Fibroblast of the aortic adventitia (primary cell): ENCODE measurements at places on chromosomes 7 and 10. TPM values are rescaled to one million over a fixed set of nuclear protein-coding genes. Genes with fewer than 3 reads are reported as not detected.

The ZNF727 gene
- 0.57 TPM in 1 of 2 replicates, not detected in the other for total RNA-seq

The CCDC7 gene
- total RNA-seq: 15.4 and 15.8 TPM in 2 replicates

GRCh38 chr7:159083001-159083697, 61.5 kb downstream of the VIPR2 start:
- no peak for DNase-seq

The LRWD1 gene
- 18.6 and 35.7 TPM in 2 replicates for total RNA-seq

GRCh38 chr10:32937911-32938424, 20.1 kb downstream of the ITGB1 start:
- DNase-seq: no peak

The CLCN1 gene
- 0.16 TPM in 1 of 2 replicates, not detected in the other for total RNA-seq

The FOXI2 gene
- total RNA-seq: not detected in 2 replicates

The TWIST1 gene
- total RNA-seq: 28.7 and 33.2 TPM in 2 replicates

GRCh38 chr7:28276298-28276697, 95.7 kb upstream of the JAZF1 start:
- peak; percentile 17 for DNase-seq

GRCh38 chr10:73655257-73655989, 406 bp downstream of the SYNPO2L start:
- DNase-seq: no peak

DNA sequence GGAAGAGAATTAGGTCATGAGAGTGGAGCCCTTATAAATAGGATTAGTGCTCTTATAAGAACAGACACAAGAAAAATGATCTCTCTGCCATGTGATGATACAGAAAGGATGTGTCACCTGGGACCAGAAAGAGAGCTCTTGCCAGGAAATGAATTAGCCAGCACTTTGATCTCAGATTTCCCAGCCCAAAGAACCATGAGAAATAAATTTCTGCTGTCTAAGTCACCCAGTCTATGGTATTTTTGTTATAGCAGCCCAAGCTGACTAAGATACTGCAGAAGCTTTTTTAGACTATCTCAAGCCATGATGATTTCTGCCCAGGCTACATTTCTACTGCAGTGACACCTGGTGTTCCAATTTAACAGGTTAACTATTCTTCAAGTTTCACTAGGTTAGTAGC, 84.8 kb downstream of the RSU1 start:
- no peak for DNase-seq

DNA sequence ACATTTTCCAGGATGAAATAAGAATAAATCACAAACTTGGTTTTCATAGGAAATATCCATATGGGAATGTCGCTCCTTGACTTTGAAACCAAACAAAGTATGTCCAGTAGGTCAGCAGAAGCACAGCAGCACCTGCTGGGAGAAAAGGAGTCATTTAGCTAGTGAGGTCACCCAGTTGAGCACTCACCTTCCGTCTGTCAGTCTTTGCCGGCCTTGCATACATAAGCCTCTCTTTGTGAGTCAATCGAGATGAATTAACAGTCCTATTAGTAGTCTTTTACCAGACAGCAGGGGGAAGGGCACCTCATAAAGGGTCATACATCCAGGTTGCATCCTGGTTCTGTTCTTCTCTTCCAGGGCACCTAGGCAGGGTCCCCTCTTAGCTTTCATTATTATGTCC, 232.5 kb upstream of the FZD1 start:
- no peak for DNase-seq

The ARPC1A gene
- total RNA-seq: 85.0 and 253 TPM in 2 replicates

The LIPM gene
- total RNA-seq: 0.82 TPM in 1 of 2 replicates, not detected in the other

GRCh38 chr7:112882511-112882910, 92.3 kb upstream of the TMEM168 start:
- no peak for DNase-seq

GRCh38 chr7:100679129-100679926, 5.8 kb downstream of the GNB2 start:
- no peak for DNase-seq

The RNF32 gene
- total RNA-seq: 0.54 and 1.9 TPM in 2 replicates

DNA sequence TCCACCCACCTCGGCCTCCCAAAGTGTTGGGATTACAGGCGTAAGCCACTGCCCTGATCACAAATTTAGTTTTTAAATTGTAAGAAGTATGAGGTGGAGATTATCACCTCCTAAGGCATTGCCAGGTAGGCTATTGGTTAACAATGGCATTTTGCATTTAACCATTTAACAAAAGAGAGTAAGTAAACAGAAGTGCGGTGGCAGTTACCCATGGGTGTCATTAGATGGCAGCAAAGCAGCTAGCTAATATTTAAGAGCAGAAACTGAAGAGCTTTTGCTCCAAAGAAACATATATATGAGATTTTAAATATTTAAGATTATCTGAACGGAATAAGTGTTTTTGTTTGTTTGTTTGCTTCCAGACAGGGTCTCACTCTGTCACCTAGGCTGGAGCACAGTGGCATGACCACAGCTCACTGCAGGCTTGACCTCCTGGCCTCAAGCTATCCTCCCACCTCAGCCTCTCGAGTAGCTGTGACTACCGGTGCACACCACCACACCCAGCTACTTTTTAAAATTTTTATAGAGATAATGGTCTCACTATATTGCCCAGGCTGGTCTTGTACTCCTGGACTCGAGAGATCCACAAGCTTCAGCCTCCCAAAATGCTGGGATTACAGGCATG, 325.5 kb upstream of the C7orf33 start:
- DNase-seq: peak; percentile 33

- no peak for DNase-seq
Observed at GRCh38 chr7:150978126-150978789, at the start of gene KCNH2. Gene KCNH2 (minus strand): TSS chr7:150978321. CDS start chr7:150977913, 408 bp downstream.

DNA sequence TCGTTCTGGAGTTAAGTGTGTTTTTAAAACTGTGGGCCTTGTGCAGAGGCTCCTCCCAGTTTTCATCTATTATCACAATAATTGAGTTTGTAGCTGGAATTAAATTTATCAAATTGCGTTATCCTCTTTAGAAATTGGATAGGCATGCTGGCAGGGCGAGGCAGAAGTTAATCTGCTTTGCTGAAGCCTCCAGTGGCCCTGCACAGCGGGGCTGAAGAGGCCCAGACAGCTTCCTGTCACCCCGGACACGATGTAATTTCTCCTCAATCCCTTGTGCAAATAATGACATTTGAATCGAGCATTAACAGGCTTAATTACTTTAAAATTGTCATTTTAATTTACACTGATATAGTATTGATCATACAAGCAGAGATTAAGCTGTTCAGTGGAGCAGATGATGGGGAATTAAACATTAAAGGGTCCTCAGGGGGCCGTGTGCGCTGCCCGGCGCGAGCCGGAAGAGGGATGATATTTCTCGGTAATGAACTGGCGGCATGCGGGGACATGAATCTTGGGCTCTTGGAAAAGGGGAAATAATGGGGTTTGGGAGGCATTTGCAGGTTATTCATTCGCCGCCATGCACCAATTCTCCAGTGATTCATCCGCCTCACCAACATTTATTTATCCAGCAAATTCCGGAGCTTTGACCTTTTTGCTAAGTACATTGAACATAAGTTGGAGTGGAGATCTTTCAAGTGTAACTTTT, 118.5 kb downstream of the NKX6-2 start:
- peak; percentile 9 for DNase-seq

The RAB18 gene
- total RNA-seq: 48.5 and 114 TPM in 2 replicates

The PIK3CG gene
- 0.08 TPM in 1 of 2 replicates, not detected in the other for total RNA-seq

The ARHGEF5 gene
- 1.6 and 3.2 TPM in 2 replicates for total RNA-seq

The HOXA13 gene
- total RNA-seq: not detected in 2 replicates

DNA sequence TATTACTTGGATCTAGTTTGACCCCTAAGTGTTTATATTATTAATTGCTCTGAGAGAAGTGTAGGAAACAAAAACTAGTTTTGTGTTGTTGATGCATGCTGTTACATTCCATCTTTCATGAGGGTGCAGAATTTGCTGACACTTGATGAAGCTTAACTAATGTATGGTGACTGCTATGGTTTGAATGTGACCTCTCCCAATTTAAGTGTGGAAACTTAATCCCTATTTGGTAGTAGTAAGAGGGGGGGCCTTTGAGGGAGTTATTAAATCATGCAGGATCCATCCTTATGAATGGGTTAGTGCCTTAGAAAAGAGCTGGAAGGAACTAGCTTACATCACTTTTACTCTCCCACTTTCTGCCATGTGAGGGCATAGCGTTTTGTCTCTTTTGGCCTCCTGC, 142.5 kb downstream of the PCLO start:
- DNase-seq: no peak

The ASZ1 gene
- total RNA-seq: not detected in 2 replicates

- no peak for DNase-seq
Observed at GRCh38 chr10:127292888-127293287, 96.5 kb upstream of the INSYN2A start.

DNA sequence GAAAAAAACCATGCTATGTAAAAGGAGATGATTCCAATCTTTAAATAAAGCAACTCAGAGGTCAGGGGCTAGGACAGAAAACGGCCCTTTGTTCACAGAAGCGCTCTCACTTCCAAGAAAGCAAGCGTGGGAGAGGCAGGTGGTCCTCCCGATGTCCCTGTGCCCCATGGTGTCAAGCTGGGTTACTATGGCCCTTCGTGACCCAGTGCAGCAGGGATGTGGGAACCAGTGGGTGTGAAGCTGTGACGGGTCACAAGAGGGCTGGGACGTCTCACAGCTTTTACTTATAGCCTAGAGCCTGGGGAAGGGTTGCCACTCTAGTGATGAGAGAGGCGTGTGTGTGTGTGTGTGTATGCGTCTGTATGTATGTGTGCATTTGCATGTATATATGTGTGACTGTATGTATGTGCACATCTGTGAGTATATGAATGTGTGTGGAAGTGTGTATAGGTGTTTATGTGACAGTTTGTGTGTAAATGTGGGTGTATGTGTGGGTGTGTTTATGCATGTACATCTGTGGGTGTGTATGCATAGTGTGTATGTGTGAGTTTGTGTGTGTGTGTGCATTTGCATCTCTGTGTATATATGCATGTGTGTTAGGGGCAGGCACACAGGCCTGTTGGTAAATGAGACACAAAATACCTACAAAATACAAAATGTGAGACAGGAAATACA, 25.2 kb downstream of the HTRA1 start:
- no peak for DNase-seq

The ADGRA1 gene
- total RNA-seq: not detected in 2 replicates

- DNase-seq: peak; percentile 72
Observed at GRCh38 chr7:133234961-133235875, 17.7 kb upstream of the EXOC4 start.

The SEMA3E gene
- total RNA-seq: 0.98 and 16.1 TPM in 2 replicates

DNA sequence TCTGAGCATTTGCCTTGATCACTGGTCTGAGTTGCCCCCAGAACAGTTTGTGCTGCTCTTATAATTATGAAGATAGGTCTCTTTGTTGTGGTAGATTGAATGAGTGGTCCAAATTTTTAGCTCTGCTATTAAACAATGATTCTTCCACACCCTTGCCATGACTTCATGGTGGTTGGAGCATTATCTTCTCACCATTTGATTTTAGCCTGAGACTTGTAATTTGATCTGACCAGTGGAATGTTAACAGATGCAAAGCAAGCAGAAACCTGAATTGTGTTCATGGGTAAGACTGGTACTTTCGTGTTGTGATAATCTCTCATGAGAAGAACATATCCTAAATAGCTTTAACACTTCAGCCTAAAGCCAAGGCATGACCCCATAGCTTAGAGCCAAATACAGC, 139.1 kb downstream of the TFPI2 start:
- DNase-seq: no peak

DNA sequence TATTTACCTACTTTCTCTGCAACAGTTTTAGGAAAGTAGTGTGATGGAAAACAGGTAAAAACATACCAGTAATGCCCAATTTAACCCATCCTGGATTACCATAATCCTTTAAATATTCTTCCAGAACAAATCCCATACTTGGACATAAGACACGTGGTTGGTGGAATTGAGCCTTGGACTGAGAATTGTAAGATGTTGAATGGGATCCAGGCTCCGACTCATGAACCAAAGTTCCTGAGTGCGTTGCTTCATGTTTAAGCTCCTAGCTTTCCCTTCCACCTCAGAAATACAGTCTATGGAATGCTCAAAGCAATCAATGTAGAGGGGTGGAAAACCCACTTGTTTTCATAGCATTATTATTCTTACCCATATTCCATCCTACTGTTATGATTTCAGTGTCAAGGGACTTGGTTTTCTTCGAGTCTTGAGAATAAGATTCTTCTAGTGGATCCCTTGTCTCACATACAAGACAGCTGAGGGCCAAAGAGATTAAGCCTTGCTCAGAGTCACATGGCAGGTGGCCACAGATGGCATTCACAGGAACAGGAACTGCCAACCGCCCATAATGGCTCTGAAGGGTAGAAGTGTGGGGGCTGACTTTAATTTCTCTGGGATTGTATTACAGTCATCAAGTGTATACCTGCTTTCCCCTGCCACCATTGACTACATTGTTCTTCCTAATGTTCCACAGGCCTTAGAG, 171.2 kb downstream of the GFRA1 start:
- no peak for DNase-seq

The PPIA gene
- total RNA-seq: 1,562 and 2,915 TPM in 2 replicates

GRCh38 chr7:7802531-7802930, 84.1 kb upstream of the RPA3 start:
- DNase-seq: no peak

DNA sequence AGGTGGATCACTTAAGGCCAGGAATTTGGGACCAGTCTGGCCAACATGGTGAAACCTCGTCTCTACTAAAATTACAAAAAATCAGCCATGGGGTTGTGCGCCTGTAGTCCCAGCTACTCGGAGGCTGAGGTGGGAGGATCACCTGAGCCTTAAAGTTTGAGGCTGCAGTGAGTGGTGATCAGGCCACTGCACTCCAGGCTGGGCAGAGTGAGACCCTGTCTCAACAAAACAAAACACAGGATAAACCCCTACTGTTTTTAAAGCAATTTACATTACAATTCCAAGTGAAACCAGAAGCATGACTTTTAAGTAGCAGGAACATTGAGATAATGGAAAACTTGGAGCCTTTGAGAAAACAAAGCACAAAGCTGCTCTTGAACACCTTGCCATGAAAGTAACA, 92.4 kb upstream of the BTBD16 start:
- DNase-seq: no peak

- peak; percentile 96 for DNase-seq
Observed at GRCh38 chr10:112949875-112950507, at the start of gene TCF7L2. Gene TCF7L2 (plus strand): TSS chr10:112950247. CDS start chr10:112950757, 510 bp downstream.

- DNase-seq: peak; percentile 55
Observed at GRCh38 chr7:102439963-102440795, 6.8 kb downstream of the ORAI2 start.
